Activated gamma-delta T cell (primary cell): ENCODE measurements at places on chromosomes 16 and 17.

GRCh38 chr17:17926036-17926435 is 46.2 kb downstream of the TOM1L2 start:
- no peak for DNase-seq

DNA sequence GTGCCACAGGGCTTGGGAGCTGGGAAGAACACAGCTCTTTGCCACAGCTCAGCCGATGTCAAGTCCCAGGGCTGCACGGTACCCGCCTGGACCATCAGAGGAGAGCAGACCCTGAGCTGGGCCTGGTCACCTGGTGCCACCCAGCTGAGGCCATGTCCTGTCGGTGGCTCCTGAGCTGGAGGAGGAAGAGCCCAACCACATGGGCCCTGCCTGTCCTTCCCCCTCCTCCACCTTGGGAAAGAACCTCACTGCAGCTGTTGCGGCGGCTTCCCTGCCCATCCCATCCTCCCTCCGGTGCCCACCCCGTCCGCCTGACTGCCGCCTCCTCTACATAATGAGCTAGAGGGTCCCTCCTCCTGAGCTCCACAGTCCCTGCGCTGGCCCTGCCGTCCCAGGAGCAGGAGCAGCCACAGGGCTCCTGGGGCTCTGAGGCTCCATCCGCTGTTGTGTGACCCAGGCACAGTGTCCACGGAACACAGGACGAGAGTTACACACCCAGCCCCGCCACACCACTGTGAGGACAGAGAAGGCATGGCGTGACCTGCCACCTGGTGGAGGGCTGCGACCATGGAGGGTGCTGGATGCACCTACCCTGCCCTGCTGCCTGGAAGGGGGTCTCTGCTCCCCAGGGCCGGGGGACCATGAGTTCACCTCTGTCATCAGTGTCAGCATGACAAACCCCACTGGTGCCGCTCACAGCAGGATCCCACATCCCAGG is 21.4 kb upstream of the CHMP6 start:
- no peak for DNase-seq

- no peak for DNase-seq
These were observed 136.9 kb downstream of the MAP2K6 start for GRCh38 chr17:69551212-69552010.

GRCh38 chr17:38628441-38628840 is 22.7 kb upstream of the SRCIN1 start:
- no peak for DNase-seq

- DNase-seq = no peak
These were observed 1.1 kb downstream of the SYT17 start for GRCh38 chr16:19169082-19169639.

DNA sequence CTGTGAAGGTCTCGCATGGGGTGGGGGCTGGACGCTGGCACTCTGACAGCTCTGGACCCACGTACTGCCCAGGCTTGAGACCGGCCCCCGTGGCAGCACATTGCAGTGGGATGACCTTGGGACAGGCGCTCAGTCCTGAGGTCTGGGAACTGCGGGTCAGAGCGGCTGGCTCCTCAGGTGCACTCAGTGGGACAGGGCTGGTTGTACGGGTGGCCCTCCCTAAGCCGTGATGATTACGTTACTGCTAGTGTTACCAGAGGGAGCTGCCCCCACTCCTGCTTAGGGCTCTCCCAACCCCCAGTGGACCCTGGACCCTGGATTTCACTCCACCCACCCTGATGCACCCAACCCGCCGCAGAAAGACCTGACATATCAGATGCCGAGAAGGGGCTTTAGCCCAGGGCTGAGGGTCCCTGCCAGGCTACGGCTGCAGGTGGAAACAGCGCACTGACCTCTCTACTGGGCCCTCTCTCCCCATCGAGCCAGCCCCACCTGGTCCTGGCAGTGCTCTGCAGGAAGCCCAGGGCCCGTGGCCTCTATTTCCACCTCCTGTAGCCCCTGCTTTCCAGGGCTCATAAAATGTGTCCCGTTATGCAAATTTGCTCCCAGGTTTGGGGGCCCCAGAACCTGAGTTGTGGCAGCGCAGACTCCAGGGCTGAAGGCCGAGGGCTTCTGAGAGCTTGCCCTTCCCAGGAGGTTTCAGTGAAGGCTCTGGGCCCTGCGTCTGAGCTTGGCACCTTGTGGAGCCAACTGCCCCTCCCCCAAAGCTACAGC is 77.2 kb downstream of the RTN4RL1 start:
- no peak for DNase-seq

DNA sequence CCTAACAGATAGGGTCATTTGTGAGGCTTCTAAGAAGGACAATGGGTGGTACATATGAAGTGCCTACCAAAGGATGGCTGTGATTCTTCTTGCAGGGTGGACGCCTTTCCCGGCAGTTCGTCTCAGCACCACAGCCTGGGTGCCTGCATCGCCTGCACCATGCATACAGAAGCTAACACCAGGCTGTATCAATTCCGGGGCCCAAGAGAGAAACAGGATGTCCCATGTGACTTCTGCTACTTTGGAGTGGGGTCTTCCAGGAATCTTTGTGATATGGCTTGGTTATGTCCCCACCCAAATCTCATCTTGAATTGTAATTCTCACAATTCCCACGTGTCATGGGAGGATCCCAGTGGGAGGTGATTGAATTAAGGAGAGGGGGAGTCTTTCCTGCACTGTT is 251.6 kb upstream of the TNRC6C start:
- no peak for DNase-seq

DNA sequence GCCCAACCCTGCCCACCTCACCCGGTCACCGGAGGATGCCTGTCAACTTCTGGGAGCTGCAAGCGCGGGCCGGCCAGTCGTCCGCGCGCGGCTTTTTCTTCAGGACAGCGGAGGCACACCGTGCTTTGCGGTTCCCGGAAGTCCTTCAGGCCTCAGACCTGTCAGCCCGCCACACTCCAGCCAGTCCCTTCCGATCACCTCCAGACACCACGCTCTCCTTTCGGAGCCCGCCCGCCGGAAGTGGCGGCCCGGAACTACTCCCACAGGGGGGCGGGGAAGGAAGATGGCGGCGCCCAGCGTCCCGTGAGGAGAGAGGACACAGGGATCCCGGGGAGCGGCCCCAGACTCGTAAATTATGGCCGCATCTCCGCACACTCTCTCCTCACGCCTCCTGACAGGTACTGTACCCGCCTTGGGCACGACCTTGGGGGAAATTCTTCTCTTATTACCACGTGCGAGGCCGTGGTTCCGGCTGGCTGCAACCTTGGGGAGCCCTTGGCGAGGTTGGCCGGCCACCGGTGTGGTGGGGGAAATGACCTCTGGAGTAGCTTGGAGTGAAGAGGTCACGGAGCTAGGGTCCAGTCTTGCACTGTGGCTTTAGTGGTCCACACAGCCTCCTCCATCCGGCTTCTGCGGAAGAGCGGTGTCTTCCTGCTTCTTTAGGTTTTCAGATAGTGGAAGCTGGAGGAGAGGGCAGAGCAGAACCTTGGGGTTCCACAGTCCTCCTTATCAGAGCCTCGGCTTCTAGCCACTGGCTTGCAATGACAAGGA is at the start of gene COX10:
Gene COX10, plus strand, starts transcription at position 254 of the 771 bp plus-strand sequence. Its CDS starts 102 bp downstream, at position 356.
- DNase-seq = peak; percentile 68

DNA sequence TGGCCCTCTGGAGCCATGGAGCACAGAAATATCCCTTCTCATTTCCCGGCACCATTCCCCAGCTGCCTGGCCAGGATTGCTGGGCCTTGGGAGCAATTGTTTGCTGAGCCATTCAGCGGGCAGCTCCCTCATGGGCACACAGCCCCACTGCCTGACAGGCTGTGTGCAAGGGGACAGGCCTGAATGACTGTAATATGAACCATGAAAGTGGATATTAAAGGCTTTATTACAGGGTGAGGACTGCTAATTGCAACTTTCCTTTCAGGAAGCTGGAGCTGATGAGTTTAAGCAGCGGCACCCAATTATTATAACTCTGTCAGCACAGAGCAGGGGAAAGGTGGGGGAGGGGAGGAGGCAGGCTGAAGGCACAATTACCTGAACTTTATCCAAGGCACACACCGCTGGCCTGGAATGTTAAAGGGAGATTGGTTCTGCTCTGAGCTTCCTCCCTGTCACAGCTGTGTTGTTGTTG is 159.8 kb upstream of the SDK2 start:
- DNase-seq = no peak

- no peak for DNase-seq
These were observed 902.5 kb downstream of the KCNJ2 start for GRCh38 chr17:71071837-71072236.

- no peak for DNase-seq
These were observed 2.4 kb downstream of the MLKL start for GRCh38 chr16:74698222-74698621.

- no peak for DNase-seq
These were observed 178.4 kb downstream of the IRF8 start for GRCh38 chr16:86077243-86077940.

DNA sequence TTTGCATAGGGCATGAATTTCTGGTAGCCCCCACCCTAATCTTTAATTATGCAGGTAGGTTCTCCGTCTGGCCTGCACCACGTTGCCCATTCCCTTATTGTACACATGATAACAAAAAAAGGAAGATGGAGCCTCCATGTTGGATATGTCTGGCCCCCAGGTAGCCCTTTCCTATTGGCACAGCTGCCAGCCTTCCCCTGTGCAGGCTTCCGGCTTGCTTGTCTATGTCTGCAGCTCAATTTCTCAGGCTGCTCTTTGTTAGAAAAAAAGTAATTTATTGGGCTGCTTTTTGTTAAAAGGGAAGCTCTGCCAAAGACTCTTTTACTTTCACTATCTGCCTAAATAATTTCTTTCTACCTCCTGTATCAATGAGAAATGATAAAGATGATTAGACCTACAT is 5.5 kb downstream of the OR1A1 start:
- no peak for DNase-seq

GRCh38 chr17:68513932-68514331 is 1.7 kb downstream of the PRKAR1A start:
- no peak for DNase-seq

GRCh38 chr17:82213251-82214011 is 789 bp upstream of the CCDC57 start:
- DNase-seq = no peak

DNA sequence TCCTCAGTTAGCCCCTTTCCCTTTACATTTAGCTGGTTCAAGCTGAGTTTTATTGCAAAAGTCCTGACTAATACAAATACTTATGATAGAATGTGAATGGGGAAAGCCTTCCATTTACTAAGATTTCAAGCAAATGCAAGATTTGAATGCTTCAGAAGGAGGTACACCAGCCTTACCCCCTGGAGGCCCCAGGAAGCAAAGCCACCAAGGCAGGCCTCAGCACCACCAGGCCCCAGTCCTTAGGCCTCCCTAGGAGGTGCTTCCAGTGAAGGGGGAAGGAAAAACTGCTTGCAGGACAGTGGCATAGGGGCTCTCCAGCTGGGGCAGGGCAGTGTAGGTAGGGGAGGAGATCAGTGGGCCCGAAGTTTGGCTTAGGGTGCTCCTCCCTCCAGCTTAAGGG is 7.3 kb upstream of the PRPSAP2 start:
- no peak for DNase-seq

DNA sequence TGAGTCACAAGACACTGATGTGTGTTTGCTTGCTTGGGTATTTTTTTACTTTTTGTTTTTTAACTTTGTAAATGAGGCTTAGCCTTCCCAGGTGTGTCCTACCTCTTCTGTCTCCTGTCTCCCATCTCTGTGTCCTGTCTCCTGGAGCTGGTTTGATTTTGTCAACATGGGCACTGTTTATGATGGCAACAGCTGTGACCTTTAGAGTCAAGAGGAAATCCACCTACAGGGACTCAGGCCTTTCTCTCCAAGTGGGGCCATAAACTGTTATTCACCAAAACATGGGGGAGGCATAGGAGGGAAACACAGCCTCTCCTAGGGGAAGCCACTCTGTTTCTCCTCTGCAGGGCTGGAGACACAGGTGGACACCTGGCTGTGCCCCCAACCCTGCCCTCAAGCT is 13.1 kb upstream of the PLCG2 start:
- DNase-seq = no peak

DNA sequence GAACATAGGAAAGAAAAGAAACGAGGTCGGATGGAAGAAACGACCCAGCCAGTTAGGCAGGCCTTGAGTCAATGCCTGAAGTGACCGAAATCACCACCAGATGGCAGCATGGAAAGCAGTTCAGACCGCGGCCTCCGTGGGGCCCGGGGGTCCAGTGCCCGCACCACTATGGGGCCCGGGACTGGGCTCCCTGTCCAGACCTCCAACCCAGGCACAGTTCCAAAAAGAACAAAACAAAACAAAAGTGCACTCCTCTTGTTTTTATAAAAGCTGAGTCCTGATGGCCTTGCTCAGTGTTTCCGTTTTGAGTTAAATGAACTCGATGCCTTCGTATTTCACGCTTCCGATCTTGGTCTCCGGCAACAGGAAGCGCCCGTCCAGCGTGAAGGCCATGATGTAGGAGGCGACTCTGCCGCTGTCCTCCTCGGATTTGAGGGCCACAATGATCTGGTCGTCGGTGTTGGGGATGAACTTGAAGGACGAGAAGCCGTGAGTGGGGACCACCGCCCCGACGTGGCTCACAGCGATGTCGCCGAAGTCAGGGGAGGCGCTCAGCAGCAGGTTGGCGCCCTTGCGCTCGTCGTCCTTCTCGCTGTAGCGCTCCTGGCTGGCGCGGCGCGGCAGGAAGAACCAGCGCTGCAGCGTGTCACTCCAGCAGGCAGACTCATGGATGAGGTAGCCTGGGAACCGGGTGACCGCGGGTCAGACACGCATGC is 13.7 kb upstream of the LGALS3BP start:
- DNase-seq = no peak

DNA sequence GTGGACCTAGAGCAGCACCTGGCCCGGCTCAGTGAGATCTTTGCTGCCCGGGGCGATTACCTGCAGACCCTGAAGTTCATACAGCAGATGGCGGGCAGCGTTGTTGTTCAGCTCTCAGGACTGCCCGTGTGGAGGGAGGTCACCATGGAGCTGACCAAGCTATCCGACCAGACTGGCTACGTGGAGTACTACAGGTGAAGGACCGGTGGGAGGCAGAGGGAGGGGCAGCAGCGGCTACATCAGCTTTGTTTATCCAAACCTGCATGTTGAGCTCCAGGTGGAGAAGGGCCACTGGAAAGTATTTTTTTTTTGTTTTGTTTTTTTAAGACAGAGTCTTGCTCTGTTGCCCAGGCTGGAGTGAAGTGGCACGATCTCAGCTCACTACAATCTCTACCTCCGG is 23.9 kb downstream of the TTYH2 start:
- DNase-seq = no peak

- DNase-seq = peak; percentile 63
These were observed 2.5 kb downstream of the RNF166 start for GRCh38 chr16:88703486-88704309.

DNA sequence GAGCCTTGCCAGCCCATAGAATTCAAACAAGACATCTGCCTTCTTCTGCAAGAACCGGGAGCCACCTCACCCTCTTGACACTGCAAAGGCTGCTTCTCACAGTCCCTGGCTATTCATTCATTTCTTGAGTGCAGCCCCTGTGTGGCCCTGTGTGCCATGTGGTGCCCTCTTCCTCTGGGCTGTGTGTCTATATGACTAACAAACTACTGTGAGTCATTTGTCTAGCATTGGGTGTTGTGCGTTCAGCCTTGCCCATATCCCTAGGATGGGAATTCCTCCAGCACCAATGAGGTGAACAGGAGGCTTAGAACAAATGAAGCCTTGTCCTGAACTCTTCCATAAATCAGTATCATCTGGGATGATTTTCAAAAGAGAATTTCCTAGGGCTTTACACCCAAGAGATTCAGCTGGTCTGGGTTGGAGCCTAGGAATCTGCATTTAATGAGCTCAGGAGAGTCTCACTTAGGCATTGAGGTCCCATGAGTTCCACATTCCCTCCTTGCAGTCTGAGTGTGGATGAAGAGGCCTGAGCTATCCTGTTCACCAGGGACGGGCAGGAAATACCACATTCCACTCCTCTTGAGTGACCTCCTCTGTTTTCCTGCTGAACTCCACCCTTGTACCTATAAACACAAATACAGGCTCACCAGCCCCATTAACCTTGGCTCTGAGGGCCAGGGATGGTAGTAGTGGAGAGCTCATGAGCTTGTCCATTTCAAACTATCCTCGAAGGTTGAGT is 308.7 kb upstream of the N4BP1 start:
- DNase-seq = no peak
